ENCODE measurements at places on chromosomes 3 and 15.

DNA sequence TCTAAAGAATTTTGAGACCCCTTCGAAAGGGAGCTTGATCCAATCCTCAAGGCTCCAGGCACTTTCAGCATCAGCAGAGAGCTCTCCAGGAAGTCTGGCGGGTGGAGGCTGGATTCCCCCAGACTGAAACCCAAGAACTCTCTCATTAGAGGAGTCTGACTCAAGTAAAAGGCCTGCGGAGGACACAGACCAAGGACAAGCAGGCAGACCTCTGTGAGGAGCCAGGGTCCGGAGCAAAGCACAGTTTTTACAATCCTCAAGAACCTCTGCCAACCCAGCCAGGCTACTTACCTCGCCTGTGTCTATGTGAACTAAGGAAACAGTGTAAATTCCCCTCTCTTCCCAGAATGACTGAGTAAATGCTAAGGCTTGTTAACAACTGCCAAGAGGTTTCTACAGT is 86.2 kb downstream of the FBN1 start:
- no peak for DNase-seq

DNA sequence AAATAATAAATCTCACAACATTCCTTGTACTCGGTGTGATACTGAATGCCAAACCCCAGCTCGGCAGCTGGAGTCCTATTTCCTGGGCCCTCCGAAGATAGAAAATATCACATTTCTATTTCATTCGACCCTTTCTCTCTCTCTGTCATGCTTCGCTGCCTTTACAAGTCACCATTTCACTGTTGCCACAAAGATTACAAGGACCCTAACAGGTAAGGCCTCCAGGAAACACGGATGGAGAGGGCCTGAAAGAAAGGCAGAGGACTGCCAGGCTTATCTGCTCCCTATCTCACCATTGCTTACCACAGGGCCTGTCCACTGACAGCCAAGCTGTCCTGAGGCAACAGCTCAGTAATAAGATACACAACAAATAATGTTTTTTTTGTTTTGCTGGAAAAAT is 376.5 kb downstream of the MECOM start:
- no peak for DNase-seq

- DNase-seq = peak; percentile 19
These were observed 95.5 kb downstream of the ST6GAL1 start for GRCh38 chr3:187025656-187026316.

GRCh38 chr15:38695249-38696108 is 130.9 kb upstream of the RASGRP1 start:
- DNase-seq = no peak

GRCh38 chr15:100264994-100265640 is 76.7 kb downstream of the ADAMTS17 start:
- DNase-seq = no peak

DNA sequence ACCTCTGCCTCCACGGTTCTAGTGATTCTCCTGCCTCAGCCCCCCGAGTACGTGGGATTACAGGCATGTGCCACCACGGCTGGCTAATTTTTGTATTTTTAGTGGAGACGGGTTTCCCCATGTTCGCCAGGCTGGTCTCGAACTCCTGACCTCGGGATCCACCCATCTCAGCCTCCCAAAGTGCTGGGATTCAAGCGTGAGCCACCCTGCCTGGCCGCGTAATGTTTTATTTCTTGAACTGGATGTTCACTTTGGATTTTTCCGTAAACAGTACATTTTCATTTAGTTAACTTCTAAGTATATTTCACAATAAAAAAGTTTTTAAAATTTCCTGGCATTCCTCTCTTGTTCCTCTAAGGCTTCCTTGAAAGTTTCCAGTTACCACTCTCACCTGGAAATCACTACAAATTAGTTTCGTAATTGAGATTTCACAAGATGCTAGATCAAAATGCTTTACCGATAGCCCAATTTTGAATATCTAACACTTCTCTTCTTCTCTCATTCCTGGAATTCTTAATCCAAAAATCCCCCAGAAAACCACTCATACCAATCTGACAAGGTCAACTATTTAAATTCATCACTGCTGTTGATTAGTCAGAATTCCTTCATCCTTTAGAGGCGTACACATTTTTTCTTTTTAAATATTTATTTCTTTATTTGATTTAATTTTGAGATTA is 44.7 kb upstream of the INO80 start:
- DNase-seq = no peak

GRCh38 chr15:28113394-28114113 is 14.4 kb upstream of the OCA2 start:
- no peak for DNase-seq

DNA sequence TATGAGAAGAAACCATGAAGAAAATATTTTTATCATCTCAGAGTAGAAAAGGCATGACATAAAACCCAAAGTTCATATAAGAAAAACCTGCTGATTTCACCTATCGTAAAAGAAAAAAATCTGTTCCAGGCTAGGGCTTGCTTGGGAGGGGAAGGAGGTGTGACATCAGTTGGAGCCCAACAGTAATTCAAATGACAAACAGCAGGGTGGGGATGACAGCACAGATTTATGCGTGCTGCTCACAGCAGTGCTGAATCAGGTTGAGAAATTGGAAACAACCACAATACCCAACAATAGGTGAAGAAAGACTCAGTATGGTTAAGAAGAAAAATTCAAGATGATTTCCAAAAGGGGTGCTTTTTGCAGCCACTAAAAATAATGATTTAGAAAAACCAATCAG is 172.4 kb downstream of the PDE8A start:
- no peak for DNase-seq

DNA sequence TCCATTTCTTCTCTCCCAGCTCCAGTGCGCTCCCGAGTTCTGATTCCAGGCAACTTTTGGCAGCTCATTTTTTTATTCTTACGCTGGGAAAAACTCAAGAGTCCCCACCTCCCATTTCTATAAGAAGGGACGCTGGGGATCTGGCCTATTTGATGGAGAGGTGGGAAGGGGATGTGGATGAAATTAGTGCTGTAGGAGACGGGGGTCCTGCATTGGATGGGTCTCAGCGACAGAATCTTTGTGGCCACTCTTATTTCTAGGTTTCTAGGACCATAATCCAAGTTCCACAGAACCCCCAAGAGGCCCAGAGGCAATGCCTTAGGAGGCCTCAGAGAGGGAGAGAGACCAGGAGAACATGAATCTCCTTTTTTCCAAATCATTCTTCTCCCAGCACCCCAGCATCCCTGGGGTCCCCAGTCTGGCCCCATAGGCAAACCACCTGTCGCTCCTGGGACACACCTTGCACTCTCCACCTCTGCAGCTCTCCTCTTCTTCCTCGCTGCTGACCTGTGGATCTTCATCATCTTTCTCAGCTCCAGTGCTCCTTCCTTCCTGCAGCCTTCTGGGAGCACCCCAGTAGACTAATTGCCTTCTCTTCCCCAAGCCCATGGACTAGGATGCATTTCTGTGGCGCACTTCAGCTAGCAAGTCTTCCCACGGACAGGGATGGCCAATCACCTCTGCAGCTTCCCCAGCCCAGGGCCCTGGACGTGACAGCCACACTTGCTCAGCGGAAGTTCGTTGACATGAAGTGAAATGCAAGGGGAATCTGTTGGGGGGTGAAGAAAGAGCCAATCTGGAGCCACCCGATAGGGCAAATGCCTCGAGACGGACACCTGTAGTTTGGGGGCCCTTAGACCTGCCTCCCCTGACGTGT is 100.1 kb upstream of the ALDH1A3 start:
- DNase-seq = no peak

DNA sequence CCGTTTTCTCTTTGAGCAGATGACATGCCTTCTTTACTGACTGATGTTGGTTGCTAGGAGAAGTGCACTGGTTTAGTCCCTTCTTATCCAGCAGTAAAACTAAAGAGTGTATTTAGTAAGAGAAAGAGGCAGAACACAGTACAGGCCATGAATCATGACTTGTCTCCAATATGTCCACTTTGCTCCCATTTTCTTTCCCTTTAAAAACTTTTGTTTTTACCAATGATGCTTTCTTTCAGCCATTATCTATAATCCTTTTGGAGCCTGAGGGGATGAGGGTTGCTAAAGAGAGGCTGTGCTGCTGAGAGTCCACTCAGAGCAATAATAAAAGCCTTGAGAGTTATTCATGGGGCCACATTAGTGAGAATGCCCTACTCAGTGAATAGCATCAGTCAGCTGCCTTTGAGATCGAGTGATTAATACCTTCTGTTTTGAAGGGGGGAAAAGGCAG is 12.2 kb downstream of the ROBO2 start:
- no peak for DNase-seq

- no peak for DNase-seq
These were observed 13.4 kb downstream of the ITPR1 start for GRCh38 chr3:4506559-4507023.

GRCh38 chr3:141796889-141797781 is 33.9 kb downstream of the GRK7 start:
- peak; percentile 30 for DNase-seq

DNA sequence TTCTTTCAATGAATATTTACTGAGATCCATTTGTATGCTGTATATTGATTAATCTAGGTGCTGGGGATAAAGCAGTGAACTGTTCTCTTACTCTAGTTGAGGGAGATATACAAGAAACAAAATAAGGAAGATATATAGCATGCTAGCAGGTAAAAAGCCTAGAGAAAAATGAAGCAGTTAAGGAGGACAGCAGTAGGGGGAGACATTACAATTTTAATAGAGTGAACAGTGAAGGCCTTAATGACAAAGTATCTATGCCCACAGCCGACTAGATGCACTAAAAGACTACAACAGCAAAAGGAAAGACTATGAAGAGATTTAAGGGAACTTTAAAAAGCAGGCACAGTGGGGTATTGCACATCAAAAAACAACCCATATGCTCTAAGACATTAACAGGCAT is 81.4 kb downstream of the XRN1 start:
- DNase-seq = no peak

DNA sequence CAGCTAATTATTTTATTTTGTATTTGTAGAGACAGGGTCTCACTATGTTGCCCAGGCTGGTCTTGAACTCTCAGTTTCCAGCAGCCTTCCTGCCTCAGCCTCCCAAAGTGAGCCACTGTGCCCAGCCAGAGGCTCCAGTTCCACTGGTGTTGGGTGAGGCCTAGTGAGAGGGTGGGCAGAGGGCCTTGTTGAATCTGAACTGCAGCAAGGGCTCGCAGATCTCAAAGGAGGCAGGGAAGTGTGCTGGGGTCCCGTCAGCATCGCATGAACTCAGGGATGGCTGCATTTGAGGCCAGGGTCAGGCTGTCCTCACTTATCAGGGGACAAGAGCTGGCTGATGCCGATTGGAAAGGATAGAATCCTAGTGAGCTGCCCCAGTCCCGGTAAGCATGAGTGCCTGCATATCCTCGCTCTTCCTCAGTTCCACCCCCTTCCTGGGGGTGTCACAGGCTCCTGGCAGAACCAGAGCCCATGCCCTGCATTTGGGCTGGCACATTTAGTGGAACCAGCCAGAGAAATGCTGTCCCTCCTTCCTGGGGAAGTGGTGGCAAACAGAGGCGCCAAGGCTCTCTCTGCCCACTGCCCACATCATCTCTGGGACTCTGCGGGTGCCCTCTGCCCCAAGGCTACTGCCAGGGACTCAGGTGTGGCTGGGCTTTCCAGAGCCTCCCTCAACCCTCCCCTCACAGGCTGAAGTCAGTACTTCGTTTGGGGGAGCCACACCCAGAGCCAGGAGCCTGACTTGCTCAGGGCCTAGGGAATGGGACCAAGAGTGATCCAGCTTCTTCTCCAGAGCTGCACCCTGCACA is 24.1 kb downstream of the ALS2CL start:
- DNase-seq = no peak

DNA sequence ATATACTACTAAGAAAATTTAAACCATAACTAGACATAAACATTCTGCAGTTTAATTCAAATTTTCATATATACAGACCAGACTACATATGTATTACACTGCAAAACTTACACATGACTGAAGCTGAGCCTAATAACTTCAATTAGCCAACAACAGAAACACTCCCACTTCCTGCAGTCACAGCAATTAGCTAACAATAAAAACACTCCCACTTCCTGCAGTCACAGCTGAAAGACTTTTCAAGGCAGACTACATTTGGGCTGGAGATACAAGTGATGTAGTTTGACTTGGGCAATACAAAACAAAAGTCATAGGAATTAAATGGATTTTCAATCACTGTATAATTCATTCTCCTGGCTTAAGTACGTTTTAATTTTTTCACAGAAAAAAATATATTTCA is 10.3 kb downstream of the TM2D3 start:
- no peak for DNase-seq

DNA sequence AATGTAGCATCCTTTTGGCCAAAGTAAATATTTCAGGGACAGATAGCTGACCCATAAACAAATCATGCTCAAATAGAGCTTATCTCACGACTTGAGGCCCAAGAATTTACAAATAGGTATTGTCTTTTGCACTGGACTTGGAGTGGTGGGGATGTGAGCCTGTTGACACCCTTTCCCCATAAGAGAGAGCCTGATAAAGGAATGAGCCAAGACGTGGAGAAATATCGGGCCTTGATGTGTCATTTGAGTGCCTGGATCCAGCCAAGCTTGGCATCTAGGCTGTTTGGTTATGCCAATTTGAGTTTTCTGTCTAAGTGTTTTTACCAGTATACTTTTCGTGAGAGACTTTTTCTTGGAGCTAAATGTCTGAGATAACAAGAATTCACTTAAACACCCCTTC is 112.9 kb upstream of the RGMA start:
- no peak for DNase-seq

DNA sequence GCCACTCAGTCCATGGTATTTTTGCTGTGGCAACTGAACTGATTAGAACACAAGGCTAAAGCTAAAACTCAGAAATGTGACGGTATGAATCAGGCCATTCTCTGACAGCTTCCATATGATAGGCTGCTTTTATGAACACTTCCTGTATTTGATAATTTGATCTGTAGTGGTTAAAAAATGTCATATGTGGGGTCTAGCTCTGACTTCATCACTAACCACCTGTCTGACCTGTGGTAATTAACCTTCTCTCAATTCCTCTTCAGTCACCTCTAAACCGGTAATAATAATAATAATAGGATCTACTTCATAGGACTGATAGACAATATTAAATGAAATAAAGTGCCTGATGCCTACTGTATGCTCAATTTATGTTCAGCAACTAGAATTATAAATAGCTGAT is 223.2 kb downstream of the MBNL1 start:
- DNase-seq = no peak

DNA sequence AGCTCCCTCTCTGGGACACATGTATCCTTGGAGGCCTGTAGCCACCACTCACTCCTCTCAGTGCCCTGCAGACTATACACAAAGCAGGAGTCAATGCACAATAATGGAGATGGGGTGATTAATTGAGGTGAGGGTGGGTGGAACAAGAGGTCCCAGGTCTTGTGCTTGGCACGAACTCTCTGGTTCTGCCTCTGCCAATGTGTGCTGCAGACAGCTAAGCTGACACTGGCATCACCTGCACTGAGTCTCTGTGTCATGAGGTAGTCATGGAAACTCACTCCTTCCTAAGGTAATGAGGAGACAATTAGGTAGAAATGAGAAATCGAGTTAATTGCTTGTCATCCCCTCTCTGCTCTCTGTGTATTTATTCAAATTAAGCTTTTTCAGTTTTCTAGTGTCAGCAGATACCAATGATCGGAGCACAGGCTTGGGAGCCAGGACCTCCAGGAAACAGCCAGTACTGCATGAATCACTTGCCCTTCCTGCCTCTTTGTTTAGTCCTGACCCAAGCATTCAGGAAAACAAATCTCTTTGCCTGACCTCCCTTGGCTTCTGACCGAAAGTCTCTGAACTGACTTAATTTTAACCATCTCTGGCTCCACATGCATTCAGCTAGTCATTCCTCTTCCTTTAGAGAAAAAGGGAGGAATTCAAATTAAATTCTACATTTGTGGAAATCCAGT is 56.7 kb downstream of the DRD3 start:
- no peak for DNase-seq

All from stimulated activated CD8-positive, alpha-beta memory T cell treated with anti-CD3 and anti-CD28 coated beads, Interleukin-15, amount 100 ng/mL, for 24 hours (primary cell).